GM13976 (cell line): ENCODE measurements at places on chromosomes 13 and 19.

DNA sequence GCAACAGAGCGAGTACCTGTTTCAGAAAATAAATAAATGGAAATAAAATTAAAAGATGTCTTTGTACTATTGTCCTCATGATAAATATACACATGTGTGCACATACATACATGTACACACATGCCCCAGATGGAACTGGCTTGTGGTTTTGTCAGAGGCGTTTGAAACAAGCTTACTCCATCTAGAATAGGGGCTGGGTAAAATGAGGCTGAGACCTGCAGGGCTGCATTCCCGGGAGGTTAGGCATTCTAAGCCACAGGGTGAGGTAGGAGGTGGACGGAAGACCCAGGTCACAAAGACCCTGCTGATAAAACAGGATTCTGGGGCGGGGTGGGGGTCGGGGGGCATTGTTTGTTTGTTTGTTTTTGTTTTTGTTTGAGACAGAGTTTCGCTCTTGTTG lies 8.1 kb upstream of the SIN3B start:
- DNase-seq, result no peak

GRCh38 chr13:23822252-23822824 lies 66.9 kb downstream of the MIPEP start:
- DNase-seq, result no peak

GRCh38 chr19:33210266-33210940 lies 15.2 kb downstream of the SLC7A10 start:
- no peak for DNase-seq

GRCh38 chr19:52345162-52345561 lies 9.1 kb downstream of the ZNF610 start:
- no peak for DNase-seq

GRCh38 chr19:12695997-12696365 lies 450 bp downstream of the FBXW9 start:
- DNase-seq, result no peak

DNA sequence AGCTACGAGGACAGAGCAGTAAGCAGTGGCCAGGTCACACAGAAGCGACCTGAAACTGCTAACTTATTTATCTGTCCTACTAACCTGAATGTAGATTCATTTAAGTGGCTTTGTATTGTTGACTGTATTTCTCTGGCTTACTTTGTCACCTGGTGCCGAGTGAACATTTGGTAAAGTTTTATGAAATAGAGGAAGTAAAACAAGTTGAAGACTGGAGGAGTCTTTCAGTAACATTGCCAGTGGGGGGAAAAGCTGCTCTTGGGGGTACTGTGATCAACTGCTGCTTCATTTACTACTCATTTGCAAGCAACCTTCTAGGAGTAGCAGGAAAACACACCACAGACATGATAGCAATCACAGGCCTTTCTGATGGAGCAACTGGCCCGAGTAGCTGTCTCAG lies 615.0 kb downstream of the FGF9 start:
- DNase-seq, result peak; percentile 24

DNA sequence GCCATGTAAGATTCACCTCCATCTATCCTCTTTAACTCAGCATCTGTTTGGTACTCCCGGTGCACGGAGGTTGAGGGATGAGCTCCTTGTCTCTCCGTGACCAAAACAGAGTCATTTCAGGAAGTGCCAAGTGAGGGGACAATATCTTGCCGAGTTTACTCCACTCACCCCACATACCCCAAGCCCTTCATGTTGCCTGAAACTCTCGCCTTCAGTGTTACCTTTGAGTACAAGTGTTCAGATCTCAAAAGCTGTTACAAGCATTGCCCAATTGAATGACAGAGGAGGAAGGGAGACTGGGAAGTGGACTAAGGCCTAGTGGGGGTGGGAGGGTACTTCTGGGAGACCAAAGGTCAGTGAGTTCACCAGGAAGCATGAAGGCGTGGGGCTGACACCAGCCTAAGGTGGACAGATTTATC lies 6.0 kb upstream of the SIGLEC12 start:
- DNase-seq, result no peak

DNA sequence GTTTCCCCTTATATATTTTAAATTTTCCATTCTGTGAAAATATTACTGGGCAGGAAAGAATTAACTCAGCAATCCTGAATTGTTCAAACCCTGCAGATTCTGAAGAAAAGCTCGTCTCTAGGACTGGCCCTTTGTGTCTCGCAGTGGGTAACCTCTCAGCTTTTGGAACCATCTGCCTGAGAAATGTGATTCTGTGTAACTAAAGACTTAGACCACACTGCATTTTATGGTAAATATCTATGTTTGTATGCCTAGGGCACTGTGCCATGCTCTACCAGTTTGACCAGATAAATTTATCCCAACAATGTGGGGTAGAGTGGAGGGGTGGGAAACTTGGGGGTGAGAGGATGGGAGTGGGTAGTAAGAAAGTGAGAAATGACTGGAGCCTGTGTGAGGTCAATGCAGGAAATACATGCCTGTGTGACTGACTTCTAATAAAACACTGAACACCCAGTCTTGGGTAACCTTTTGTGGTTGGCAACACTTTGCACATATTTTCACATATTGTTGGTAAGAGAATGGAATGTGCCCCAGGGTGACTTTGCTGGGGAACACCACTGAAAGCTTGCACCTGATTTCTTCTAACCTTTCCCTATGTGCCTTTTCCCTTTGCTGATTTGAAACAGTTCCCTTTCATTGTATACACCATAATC lies 1181.9 kb downstream of the OLFM4 start:
- DNase-seq, result no peak

DNA sequence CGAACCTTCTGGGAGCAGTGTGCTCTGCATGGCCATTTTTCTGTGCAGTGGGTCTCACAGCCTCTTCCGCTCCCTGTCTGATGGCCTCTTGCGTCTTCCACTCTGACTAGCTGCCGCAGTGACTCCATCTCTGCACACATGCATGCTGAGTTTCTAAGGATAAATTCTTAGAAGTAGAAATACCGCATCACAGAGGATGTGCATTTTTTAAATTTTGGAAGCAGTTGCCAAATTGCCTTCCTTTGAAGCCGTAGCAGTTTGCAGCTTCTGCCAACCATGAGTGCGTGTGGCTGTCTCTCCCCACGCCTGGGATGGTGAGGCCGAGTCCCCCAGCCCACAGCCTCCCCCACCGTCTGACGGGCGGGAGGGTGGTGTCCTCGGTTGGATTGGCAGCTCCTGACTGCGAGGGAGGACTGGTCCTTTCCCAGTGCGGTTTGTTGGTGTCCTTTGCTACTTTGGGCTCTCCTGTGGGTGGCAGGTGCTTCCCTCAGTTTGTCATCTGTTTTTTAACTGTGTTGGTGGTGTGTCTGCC lies 9.8 kb downstream of the FZR1 start:
- DNase-seq, result no peak

DNA sequence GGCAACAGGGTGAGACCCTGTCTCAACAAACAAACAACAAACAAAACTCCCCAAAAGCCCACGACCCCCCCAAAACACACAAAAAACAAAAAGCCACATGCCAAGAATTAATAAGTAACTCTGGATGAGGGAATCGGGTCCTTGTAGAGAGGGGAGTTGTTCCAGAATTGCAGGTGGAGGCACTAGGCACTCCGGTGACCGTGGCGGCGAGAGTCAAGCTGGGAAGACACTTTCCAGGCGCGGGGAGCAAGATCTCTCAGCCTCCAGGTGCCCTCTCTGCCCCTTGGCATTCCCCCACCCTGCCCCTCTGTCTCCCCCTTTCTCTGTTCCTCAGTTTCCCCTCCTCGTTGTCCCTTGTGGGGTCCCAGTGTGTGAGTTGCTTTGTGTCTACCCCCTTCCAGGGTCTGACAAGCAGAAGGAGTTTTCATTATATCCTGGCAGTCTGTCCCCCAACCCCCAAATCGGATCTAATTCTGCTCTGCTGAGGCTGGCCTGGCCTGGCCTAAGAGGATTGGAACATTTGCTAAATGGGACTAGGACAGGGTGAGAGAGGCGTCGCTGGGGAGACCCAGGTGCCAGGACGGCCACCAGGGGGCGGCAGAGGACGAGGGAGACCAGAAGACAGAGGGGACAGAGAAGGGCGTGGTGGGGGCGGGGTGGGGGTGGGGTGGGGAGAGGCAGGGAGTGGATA lies 8.3 kb upstream of the CRX start:
- peak; percentile 86 for DNase-seq

- no peak for DNase-seq
Observed at GRCh38 chr19:10752237-10752912, 34.5 kb downstream of the DNM2 start.

GRCh38 chr13:44396701-44397580 lies 23.3 kb downstream of the SERP2 start:
- no peak for DNase-seq

DNA sequence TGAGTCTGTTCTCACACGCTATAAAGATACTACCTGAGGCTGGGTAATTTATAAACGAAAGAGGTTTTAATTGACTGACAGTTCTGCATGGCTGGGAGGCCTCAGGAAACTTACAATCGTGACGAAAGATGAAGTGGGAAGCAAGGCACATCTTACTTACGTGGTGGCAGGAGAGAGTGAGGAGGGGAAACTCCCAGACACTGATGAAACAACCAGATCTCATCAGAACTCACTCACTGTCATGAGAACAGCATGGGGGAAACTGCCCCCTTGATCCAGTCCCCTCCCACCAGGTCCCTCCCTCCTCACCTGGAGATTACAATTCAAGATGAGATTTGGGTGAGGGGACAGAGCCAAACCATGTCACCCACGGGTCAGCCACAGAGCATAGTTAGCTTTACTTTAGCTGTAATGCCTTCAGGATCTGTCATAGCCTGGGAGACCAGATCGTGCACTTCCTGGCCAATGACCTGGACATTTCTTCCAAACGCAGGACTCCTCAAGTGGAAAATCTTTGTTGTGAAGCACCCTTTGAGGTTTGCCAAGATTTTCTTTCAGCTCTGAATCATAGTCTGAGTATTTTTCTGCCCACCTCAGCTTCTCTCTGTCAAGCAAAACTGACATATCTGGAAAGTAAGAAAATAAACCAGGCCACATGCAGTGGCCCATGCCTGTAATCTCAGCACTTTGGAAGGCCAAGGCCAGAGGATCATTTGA lies 25.2 kb upstream of the HIF3A start:
- DNase-seq, result no peak

DNA sequence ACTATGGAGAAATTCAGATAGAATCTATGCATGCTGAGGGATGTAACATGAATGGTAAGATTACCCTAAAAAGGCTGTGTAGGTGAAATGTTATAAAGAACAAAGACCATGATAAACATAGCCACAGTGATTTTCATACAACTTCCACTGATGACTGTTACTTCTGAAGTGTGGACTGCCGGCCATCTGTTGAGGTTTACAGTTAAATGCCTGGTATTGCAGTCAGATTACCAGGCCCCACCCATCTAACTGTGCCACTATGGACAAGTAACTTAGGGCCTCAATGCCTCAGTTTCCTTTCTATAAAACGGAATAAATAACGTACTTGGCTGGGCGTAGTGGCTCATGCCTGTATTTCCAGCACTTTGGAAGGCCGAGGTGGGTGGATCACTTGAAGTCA lies 395.6 kb downstream of the KLF12 start:
- DNase-seq, result no peak

DNA sequence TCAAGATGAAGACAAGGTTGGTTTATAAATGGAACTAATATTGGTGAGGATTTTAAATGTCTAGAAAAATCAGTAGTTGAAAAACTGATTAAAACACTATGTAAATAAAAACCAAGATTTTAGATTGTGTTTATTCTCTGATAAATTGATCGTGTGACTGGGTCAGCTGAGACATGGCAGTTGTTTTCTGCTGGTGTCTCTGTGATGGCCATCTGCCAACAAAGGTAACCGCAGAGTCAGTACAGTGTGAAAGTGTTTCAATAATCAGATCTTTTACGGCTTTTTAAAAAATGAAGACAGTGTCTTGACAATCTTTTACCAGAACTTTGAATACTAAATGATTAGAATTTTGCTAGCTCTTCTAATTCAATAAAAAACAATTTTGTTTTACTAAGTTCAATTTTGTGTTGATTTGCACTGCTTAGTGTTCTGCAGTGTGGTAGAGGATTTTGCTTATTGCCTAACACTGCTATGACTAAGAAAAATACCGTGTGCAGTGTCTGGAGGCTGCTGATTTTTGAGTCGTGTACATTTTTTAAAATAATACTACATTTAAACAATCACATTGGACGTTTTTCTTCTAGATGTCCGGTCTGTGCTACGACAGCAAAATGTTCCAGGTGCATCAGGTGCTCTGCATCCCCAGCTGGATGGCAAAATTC lies 32.7 kb upstream of the GPR183 start:
- no peak for DNase-seq

- DNase-seq, result no peak
Observed at GRCh38 chr13:85386424-85386823, 412.8 kb downstream of the SLITRK6 start.

GRCh38 chr19:15631817-15632216 lies 8.9 kb upstream of the CYP4F3 start:
- DNase-seq, result peak; percentile 49

GRCh38 chr13:78680115-78680561 lies 21.2 kb upstream of the OBI1 start:
- no peak for DNase-seq

DNA sequence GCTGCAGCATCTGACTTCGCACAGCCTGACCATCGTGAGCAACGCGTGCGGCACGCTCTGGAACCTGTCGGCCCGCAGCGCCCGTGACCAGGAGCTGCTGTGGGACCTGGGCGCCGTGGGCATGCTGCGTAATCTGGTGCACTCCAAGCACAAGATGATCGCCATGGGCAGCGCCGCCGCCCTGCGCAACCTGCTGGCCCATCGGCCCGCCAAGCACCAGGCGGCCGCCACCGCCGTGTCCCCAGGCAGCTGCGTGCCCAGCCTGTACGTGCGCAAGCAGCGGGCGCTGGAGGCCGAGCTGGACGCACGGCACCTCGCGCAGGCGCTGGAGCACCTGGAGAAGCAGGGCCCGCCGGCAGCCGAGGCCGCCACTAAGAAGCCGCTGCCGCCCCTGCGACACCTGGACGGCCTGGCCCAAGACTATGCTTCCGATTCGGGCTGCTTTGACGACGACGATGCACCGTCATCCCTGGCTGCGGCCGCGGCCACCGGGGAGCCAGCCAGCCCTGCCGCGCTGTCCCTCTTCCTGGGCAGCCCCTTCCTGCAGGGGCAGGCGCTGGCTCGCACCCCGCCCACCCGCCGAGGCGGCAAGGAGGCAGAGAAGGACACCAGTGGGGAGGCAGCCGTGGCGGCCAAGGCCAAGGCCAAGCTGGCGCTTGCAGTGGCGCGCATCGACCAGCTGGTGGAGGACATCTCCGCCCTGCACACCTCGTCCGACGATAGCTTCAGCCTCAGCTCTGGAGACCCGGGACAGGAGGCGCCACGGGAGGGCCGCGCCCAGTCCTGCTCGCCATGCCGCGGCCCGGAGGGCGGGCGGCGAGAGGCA lies 13.6 kb downstream of the C19orf25 start:
- no peak for DNase-seq

- no peak for DNase-seq
Observed at GRCh38 chr13:47459512-47459911, 541.6 kb downstream of the SUCLA2 start.

DNA sequence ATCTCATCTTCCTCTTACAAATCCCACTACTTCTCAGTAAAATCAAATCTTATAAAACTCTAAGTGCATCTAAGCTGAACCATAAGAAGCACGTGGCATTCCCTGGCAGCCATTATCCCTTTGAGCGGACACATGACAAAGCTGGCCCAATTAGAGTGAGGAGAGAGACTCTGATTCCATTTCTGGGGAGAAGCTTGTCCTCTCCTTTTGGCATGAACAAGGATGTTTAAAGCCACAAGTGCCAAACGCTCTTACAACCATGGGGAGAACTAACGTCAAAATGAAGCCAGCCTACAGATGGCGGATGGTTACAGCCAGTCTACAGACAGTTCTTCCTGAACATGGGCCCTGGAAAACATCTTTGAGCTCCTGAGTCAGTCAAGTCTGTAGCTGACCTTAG lies 231.3 kb downstream of the LHFPL6 start:
- DNase-seq, result no peak

GRCh38 chr19:57850553-57851017 lies 926 bp downstream of the ZNF587 start:
- DNase-seq, result no peak
